Dermis microvascular lymphatic vessel endothelial cell (primary cell): ENCODE measurements at places on chromosomes 2 and 18. TPM values are rescaled to one million over a fixed set of nuclear protein-coding genes. Genes with fewer than 3 reads are reported as not detected.
A peak's percentile ranks its signal among the peaks of the same experiment; 100 is the strongest.

CTIF gene
- 12.6 and 18.0 TPM in 2 replicates for total RNA-seq

CD8B2 gene
- not detected in 2 replicates for total RNA-seq

ATP8B1 gene
- total RNA-seq = 18.2 and 34.0 TPM in 2 replicates

PTH2R gene
- under 0.01 TPM in 1 of 2 replicates, not detected in the other for total RNA-seq

FBLN7 gene
- 1.5 and 6.6 TPM in 2 replicates for total RNA-seq

OSR1 gene
- total RNA-seq = 0.39 and 0.76 TPM in 2 replicates

ARL5A gene
- total RNA-seq = 52.9 and 66.4 TPM in 2 replicates

EVX2 gene
- not detected in 2 replicates for total RNA-seq

SOCS6 gene
- 18.0 and 28.7 TPM in 2 replicates for total RNA-seq

ZNF2 gene
- 5.3 and 8.1 TPM in 2 replicates for total RNA-seq

PID1 gene
- 0.25 and 0.26 TPM in 2 replicates for total RNA-seq

IGFBP2 gene
- total RNA-seq = 53.0 and 54.5 TPM in 2 replicates

XDH gene
- total RNA-seq = not detected in 2 replicates

GRCh38 chr2:15116830-15117229 is 444.3 kb downstream of the NBAS start:
- DNase-seq = no peak

DNA sequence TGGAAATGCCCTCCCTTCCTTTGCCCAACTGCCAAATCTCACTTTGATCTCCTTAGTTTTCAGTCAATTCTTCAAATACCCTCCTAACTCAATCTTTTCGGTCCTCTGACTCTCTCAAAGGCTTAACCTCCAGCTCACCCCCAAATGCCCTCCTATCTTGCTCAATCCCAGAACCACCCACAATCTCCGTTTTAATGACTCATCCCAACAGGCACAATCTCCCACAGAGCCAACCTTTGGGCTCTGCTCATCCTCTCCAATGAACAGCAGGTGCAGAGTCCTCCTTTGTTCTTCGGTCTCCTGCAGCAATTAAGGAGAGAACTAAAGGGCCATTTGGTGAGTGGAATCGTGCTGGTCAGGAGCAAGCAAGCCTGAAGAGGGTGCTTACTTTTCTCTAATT is 366.1 kb upstream of the CRIM1 start:
- DNase-seq = no peak

- DNase-seq = no peak
Measured at GRCh38 chr2:240460253-240460711, 24.8 kb downstream of the GPC1 start.

GRCh38 chr2:5188636-5189035 is 503.5 kb upstream of the SOX11 start:
- DNase-seq = no peak

DNA sequence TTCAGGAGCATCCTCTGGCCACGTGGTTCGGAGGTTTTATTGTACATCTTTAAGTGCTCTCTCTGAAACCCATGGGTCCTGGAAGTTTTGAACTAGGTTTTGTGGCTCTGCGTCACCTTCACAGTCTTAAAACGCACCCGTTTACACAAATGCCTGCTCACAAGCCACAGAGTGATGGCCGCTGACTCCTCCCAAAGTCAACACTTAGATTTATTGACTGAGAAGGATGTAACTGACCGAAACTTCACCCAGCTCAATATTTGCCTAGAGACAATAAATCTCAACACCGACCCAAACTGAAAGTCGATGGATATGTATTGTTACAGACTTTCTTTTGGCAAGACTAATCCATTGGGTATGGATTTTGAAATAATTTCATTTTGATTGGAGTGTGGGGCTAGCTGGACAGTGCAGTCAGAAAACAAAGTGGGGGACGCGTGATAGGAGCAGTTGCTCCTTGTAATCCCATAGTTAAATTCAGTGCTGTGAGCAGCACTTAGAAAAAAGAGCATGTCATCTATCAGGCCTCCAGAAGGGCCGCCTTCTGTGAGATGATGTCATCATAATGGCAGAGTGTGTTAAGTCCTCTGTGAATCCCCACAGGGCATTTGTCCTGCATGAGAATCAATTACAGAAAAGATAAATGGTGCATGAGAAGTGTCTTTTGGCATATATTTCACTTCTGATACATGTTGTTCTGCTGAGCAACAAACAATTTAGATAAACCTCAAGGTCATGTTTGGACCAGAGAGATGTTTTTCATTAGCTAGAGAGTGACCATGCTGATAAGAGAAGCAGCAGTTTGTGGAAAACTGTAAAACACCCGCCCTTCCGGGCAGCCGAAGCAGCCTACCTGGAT is 183.7 kb downstream of the INO80D start:
- no peak for DNase-seq

- no peak for DNase-seq
Measured at GRCh38 chr2:170180031-170180566, 2.2 kb downstream of the MYO3B start.

DNA sequence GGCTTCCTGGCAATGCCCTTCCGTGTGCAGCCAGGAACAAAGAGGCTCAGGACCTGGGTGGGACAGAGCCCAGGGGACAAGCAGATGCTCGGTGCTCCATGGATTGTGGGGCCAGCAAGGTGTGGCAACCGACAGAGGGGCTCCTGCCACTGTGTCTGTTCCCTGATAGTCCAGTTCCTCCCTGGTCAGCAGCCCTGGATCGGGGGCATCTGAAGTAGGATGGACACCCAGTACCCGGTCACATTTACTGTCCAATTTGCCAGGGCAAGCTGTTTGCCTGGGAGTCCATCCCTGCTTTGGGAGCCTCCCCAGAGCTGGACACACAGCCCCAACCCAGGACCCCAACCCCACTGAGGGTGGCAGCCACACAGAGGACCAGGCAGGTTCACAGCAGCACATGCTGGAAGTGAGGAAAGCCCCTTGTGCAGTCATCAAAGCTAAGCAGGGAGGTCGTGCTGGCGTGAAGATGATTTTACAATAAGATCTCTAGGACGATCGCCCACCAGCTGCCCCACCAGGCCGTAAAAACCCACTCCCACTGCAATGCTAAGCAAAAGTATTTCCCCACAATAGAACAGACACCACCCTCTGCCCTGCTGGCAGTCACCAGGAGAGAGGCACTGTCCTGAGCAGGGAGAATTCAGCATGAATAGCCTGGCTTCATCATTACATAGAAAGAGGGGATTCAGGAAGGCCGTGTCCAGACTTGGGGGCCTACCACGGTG is 141.7 kb downstream of the NDUFA10 start:
- no peak for DNase-seq

DNA sequence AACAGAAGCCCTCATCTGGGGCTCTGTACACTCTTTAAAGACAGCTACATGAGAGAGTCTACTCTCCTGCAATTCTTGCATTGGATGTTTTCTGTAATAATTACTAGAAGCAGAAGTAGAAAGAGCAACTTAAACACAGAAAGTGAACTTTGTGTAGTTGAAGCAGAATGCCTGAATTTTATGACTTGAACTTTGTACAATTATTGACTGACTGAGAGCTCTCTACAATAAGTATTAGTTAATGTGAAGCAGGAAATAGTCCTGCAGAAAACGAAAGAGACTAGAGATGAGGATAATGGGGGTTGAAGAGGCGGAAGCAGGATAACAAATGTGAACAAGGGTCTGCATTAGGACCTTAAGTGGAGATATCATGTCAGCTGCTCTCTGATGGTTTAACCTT is 79.2 kb upstream of the STK39 start:
- no peak for DNase-seq

DNA sequence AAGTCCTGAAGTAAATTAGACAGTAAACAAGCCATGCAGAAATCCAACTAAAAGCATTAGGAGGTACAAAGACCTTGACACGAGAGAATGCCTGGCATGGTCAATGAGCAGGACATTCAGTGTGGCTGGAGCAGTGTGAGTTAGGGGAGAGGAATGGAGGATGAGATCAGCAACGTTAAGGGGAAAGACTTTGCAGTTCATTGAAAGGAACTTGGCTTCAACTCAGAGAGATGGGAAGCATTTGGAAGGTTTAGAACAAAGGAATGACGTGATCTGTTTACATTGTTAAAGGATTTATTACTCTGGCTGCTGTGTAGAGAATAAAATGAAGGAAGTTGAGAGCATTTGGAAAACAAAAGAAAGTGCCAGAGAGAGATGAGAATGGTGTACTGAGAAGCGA is 621.3 kb downstream of the XIRP2 start:
- DNase-seq = peak; percentile 14

- DNase-seq = no peak
Measured at GRCh38 chr2:23554054-23554697, 169.2 kb downstream of the KLHL29 start.

- no peak for DNase-seq
Measured at GRCh38 chr2:240512109-240512485, 45.7 kb downstream of the ANKMY1 start.

DNA sequence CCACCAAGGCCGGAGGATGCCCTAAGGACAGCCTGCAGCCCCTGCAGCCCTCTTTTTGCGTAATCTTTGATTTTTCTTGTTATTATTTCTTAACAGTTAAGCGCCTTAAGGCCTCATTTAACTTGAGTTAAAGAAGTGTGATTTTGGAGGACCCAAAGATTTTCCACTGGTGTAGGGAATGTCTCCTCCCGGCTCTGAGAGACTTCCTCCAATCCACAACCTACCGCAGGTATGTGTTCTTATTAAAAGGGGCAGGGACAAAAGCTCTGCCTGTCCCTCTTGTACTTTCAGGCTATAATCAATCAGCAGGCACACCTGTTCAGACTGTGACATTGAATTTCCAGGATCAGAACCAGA is 285.1 kb downstream of the PRKCE start:
- DNase-seq = no peak

DNA sequence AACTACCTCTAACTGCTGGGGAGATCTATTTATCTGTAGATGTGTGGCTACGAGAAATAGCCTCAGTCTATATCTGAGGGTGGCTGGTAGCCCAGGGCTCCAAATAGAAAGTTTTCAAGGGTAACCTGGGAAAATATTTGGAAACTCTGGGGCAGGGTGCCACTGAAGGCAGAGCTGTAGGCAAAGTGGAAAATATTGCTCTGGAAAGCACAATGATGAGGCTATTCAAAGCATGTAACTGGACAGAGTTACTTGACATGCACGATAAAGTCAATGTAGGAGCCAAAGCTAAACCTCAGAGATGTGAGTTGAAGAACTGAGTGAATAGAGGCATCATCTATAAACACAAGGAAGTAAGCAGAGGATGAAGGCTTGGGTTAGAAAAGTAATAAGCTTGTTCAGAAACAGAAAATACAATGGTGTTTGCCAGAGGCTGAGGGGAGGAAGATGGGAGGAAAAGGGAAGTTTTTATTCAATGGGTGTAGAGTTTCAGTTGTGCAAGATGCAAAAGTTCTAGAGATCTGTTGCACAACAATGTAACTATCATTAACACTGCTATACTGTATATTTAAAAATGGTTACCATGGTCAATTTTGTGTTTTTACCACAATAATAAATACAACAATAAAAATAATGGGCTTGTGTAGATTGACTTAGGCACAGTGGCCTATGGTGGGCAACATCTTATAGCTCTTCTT is 171.6 kb downstream of the MBD2 start:
- DNase-seq = no peak

- peak; percentile 93 for DNase-seq
Measured at GRCh38 chr18:3623769-3624545, 174.0 kb downstream of the TGIF1 start.

DNA sequence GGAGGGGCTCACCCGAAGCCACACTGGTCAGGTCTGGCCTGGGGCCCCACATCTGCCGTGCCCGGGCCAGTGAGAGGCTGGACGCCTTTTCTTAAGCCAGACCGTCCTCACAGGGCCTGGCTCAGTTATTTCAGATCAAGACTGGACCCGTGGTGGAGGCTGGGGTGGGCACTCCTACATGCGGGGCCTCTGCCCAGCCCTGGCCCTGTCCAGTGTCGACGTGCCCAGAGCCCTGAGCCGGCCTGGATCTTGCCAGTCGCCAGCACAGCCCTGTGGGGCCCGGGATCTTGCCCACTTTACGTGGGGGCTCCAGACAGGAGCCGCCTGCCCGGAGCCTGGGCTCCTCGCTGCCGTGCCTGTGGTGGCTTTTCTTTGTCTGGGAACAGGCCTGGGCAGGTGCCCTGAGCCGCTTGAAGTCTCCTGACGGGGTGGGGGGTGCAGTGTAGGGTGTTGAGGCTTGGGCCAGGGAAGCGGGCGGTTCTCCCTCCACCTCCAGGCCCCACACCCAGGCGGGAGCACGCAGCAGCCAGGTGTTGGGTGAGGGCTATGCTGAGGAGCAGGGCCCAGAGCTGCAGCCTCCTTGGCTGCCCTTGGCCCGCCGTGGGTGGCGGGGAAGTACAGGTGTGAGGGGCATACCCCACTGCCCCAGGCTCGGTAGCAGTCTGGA is 6.0 kb downstream of the GPC1 start:
- DNase-seq = no peak

GRCh38 chr2:127163921-127164320 is 56.2 kb downstream of the CYP27C1 start:
- no peak for DNase-seq

GRCh38 chr2:78301166-78301789 is 724.2 kb upstream of the REG3G start:
- DNase-seq = no peak

DNA sequence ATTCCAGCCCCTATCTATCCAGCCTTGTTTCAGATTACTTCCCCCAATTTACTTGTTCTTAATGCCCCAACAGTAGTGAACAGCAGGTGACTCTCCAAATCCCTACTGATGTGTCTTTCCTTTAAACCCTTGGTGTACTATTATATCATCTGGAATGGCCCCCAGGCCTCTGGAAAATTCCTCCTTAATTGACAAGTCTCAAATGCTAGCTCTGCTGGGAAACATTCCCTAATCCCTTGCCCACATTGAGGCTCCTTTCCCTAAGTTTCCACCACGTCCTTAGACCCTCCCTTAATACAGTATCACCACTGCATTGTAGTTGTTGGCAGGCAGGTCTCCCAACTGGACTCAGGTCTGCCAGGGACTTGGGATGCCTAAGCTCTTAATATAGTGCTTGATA is 41.0 kb downstream of the MYO3B start:
- no peak for DNase-seq

DNA sequence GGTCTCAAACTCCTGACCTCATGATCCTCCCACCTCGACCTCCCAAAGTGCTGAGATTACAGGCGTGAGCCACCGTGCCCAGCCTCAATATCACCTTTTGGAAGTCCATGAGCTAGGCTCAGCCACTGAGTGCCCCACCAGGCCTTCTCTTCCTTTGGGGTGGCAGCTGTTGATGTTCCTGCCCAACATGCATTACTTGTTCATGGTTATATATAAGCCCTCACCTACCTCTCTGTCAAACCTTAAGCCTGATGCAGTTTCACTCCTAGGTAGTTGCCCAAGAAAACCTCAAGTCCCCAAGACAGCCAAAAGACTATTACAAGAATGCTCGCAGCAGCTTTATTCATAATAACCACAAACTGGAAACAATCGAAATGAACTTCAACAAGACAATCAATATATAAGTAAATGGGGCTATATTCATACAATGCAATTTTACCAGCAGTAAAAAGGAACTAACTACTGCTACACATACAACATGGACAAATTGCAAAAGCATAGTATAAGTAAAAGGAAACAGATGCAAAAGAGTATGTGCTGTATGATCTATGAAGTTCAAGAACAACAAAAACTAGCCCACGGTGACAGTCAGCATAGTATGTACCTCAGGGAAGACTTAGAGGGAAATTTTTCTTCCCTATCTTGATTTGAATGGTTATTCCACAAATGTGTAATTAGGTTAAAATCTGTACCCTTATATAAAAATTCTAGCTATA is 59.6 kb upstream of the REL start:
- DNase-seq = no peak
